Stimulated activated CD4-positive, alpha-beta T cell treated with anti-CD3 and anti-CD28 coated beads, Interleukin-1b, Interleukin-23, amount 100 ng/mL, for 24 hours (primary cell): ENCODE measurements at places on chromosomes 16 and 17.
A peak's percentile ranks its signal among the peaks of the same experiment; 100 is the strongest.

- DNase-seq, result no peak
These were observed 33.2 kb downstream of the IRX6 start for GRCh38 chr16:55357241-55357640.

DNA sequence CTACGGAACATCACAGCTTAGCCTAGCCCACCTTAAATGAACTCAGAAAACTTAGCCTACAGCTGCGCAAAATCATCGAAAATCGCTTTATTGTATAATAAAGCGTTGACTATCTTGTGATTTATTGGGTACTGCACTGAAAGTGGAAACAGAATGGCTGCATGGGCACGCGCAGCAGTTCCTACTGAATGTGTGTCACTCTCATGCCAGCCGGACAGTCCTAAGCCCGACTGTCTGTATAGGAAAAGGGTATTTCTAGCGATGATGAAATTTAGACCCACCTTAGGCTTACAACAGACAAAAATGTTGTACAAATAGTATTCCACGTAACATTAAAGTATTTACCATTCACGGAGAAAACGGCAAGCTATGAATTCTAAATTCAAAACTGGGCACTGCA lies 9.3 kb downstream of the FBXO31 start:
- DNase-seq, result no peak

- DNase-seq, result no peak
These were observed 632 bp upstream of the RTN4RL1 start for GRCh38 chr17:2025622-2026309.

DNA sequence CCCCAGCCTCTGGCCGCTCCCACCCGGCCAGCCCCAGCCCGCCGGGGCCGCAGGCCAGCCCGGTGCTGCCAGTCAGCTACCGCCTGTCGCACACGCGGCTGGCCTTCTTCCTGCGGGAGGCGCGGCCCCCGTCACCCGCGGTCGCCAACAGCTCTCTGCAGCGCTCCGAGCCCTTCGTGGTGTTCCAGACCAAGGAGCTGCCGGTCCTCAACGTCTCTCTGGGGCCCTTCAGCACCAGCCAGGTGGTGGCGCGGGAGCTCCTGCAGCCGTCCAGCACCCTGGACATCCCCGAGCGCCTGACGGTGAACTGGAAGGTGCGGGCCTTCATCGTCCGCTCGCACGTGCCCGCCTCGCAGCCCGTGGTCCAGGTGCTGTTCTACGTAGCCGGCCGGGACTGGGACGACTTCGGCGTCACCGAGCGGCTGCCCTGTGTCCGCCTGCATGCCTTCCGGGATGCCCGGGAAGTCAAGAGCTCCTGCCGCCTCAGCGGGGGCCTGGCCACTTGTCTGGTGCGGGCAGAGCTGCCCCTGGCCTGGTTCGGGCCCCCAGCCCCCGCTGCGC lies 46.8 kb downstream of the TMEM132E start:
- no peak for DNase-seq

DNA sequence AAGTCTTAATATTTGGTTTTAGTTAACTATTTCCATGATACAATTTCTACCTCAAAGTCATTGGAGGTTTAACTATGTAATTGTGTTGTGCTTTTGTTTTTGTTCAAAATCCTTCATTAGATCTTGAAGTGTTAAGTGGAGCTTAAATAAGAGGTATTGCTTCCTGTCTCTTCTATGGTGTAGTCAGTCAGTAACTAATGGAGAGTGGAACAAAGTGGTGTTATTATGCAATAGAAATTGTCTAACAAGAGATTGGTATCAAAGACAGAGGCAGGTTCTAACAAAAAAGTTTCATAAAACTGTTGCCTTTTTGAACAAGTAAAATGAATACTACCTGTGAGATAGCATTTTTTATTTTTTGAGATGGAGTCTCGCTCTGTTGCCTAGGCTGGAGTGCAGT lies 45.2 kb downstream of the GRB7 start:
- no peak for DNase-seq

DNA sequence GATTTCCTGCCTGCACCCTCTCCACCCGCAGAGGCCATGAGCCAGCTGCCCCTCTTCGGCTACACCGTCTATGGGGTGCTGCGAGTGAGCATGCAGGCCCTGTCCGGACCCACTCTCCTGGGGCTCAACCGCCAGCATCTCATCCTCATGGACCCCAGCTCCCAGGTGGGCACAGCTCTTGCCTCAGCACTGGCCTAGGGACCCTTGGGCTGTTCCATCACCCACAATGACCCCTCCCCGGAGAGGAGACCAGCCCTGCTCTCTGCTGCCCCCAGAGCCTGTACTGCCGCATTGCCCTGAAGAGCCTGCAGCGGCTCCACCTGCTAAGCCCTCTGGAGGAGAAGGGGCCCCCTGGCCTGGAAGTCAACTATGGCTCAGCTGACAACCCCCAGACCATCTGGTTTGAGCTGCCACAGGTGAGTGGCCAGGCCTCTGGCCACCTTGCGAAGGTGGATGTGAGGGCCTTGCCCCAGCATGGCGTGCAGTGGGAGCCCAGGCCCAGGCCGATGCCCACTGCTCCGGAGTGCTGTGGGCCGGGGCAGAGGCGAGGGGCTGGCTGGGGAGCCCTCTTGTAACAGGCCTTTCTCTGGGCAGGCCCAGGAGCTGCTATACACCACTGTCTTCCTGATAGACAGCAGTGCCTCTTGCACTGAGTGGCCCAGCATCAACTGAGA lies 7.3 kb upstream of the SMIM5 start:
- DNase-seq, result no peak

- DNase-seq, result no peak
These were observed 16.0 kb downstream of the HOXB4 start for GRCh38 chr17:48561884-48562810.

- DNase-seq, result no peak
These were observed 180.9 kb downstream of the AIPL1 start for GRCh38 chr17:6254036-6254435.

DNA sequence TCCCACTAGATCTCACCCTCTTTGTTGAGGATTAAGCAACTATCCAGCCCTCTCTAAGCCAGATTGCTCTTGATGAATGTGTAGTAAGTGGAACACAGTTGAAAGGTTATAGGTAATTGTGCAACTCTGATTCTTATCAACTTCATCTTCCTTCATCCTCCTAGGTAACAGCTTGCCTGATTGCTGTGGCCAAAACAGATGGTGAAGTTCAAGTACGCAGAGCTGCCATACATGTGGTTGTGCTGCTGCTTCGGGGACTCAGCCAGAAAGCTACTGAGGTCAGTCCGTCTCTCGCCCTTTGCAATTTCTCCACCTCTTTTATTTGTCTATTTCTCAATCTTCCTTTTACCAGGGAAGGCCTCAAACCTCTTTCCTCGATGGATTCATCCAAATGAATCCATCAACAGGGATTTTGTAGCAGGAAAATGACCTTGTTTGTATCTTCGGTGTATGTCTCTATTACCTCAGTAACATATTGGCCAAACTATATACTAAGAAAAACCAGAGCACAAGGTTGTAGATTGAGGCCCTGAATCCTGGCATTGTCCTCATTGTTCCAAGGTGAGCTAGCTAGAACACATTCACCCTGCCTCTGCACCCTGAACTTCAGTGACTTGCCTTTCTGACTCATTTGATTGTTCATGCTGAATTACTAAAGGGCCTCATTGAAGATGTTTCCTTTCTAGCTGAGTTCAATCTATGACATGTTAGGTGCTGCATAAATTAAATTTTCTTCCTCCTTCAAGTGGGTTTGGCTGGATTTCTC lies 65.1 kb upstream of the HAS3 start:
- DNase-seq, result no peak

- no peak for DNase-seq
These were observed 45.8 kb downstream of the NOS2 start for GRCh38 chr17:27754549-27754948.

DNA sequence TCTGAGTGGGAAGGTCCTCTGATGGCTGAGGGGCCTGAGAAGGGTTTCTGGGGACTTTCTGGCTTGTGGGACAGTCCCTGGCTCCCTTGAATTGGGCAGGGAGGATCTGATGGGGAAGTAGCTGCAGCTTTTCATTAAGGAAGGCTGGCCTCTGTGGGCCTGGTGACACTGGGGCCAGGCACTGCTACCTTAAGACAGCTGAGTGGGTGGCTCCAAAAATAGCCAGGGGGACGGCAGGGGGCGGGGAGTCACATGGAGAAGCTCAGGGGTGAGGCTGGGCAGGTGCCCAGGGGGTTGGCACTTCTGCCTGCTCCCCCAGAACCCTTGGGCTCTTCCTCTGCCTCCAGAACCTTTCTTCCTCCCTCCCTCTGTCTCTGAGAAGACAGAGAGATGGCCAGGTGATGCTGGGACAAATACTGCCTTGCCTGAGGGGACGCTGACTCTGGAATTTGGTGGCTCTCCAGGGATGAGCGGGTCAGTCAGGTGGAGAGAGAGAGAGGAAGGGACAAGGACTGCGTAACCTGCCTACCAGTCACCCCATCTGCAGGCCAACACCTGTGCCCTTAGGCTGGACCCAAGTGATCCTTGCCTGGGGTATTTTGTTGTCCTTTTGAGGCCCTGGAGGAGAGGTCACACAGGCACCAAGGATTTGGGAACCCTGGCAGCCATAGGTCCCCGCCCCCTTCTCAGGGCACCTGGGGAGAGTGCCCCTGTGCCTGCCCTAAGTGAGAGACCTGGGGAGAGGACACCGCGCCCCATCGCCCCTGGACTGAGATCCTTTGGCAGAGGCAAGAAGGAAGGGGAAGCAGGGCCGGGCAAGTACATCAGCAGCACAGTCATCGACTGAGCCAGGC lies 1.7 kb upstream of the SGCA start:
- DNase-seq, result no peak

DNA sequence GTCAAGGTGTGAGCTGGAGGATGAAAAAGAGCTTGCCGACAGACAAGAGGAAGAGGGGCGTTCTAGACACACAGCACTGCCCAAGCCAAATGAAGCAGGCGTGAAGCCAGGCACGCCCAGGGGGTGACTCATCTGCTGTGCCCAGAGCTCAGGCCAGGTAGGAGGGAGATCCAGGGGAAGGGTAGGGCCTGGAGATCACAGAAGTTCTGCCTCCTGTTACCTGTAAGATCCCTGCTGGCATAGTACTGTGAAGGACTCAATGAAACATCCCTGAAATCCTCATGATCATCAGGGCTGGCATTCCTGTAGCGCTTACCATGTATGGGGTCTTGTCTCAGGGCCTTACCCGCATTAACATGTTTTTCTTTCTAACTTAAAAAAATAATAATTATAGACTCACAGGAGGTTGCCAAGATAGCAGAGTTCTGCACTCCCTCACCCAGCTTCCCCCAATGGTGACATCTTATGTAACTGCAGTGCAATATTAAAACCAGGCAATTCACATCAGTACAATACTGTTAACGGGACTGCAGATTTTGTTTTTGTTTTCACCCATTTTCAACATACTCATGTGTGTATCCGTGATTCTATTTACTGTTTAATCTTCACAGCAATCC lies 158.6 kb downstream of the XYLT1 start:
- no peak for DNase-seq

- DNase-seq, result no peak
These were observed 69.0 kb downstream of the PLXDC1 start for GRCh38 chr17:39082482-39082881.

DNA sequence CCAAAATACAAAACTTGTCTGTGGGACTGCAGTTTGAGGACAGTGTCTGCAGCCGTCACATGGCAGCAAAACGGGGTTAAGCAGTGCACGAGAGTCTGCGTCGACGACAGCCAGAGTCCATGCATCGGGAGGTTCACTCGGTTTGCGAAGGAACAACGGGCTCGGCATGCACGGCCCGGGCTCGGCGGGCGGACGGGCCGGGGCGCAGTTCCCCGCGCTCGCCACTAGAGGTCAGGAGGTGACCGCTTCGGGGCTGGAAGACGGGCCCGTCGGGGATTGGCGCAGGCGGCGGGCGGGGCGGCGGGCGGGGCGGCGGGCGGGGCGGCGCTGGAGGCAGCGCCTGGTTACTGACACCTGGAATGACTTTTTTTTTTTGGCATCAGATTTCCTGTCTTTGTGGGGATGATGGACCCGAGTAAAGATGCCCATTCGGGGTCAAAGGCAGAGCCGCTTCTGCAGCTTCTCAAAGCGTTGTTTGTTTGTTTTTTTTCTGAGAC lies 6.5 kb downstream of the SCGB1C2 start:
- peak; percentile 80 for DNase-seq

DNA sequence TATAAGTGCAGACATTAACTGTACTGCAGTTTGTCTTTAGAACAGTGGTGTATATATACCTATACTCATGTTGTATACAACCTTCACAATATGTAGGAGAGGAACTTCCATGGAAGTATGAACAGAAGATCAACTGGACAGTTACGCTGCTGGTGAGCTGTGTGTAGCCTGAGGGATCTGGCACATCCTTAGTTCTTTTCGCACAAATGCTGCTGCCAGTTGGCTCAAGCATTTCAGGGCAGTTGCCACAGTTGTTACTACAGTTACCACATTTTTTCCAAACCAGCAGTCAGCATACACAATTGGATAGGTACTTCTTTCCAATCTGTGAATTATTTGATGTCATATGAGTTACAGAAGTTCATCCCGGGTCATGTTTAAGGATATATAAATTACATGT lies 539.6 kb upstream of the HSBP1 start:
- DNase-seq, result no peak

- no peak for DNase-seq
These were observed 96.2 kb downstream of the RAP1GAP2 start for GRCh38 chr17:2892305-2892971.

DNA sequence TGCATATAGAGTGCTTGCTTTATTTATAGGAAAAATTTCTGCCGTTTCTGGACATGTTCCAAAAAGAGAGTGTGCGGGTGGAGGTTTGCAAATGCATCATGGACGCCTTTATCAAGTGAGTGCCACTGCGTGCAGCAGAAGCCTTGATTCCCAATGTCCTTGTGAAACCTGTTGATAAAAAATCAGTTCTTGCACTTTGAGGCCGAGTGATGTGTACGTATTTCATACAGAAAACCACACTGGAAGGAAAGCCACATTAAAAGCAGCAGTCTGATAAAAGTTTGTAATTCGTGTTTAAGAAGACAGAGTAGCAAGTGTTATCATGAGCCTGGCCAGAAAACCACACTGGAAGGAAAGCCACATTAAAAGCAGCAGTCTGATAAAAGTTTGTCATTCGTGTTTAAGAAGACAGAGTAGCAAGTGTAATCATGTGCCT lies 78.0 kb downstream of the KNOP1 start:
- DNase-seq, result no peak

GRCh38 chr17:20068445-20068844 lies 59.3 kb downstream of the SPECC1 start:
- no peak for DNase-seq

DNA sequence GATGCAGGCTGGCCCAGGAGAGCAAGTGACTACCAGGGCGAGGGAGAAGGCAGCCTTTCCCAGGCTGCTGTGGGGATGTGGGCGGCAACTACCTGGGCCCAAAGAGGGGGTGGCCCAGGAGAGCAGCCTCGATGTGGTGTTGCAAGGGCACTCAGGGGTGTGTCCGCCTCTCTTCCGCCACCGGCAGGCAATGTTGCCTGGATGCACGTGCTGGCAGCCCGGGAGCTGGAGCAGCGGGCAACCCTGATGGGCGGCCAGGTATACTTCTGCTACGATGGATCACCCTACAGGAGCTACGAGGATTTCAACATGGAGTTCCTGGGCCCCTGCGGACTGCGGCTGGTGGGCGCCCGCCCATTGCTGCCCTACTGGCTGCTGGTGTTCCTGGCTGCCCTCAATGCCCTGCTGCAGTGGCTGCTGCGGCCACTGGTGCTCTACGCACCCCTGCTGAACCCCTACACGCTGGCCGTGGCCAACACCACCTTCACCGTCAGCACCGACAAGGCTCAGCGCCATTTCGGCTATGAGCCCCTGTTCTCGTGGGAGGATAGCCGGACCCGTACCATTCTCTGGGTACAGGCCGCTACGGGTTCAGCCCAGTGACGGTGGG lies 2.7 kb downstream of the HSD3B7 start:
- no peak for DNase-seq

- DNase-seq, result no peak
These were observed 25.2 kb downstream of the KANSL1 start for GRCh38 chr17:46167826-46168569.
